ENCODE measurements at places on chromosomes 13 and 19.

- no peak for DNase-seq
Measured at GRCh38 chr13:59364641-59365085, 799.1 kb downstream of the DIAPH3 start.

DNA sequence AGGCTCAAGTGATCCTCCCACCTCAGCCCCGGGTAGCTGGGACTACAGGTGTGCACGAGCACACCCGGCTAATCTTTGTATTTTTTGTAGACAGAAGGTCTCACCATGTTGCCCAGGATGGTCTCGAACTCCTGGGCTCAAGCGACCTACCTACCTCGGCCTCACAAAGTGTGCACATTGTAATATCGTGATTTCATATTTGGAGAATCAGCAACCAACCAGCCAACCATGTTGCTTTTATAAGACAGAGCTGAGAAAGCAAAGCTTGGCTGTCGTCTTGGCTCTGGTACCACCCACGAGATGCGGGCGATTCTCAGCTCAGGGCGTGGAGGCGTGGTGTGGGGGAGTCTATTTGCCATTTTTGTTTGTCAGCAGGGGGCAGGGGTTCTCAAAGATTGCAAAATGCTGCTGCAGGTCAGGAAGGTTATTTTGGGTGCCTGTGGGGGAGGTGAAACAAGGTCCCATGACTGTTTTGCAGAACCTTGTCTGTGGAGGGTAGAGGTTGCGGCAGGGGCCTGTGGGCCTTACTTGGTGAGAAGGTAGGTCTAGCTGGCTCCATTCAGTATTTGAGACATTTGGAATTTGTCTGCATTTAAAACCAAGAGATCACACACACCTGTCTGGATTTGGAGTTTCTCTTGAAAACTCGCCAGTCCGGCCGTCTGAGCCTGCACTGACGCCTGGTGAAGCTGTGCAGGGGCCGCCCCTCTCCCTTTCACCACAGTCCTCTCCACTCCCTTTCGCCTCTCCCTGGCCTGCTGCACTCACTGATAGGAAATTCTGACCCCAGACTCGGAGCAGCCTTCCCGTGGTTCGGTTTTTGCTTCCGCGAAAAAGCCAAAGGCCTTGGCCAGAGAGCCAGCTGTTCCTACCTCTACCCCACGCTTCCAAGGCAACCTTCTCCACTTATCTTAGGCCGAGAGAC is 15.4 kb downstream of the TNFAIP8L1 start:
- DNase-seq: no peak

DNA sequence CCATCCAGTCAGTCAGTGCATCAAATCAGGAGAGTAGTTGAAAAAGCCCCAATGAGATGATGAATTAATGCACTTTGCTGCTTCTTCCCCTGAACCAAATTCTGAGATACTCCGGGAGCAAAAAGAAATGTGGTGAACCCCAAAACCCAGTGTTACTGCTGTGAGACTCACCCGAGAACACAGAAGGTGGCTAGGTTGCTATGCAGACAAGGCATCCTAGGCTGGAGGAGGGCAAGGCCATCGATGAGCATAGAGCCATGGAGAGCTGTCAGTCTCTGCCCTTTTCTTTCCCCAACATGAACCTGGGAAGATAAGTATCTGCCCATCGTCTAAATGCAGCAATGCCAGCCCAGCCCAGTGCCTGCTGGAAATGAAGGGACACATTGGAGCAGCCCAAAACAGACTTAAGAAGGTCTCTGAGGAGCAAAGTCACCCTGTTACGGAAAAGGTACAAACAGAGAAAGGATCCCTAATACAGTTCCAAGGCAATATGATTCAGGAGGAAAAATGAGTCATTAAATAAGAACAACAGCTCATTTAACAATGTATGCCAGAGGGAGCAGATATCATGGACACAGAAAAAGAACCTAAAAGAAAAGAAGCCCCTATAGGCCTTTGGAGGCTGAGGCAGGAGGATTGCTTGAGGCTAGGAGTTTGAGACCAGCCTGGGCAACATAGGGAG is 272.0 kb downstream of the FOXO1 start:
- no peak for DNase-seq

DNA sequence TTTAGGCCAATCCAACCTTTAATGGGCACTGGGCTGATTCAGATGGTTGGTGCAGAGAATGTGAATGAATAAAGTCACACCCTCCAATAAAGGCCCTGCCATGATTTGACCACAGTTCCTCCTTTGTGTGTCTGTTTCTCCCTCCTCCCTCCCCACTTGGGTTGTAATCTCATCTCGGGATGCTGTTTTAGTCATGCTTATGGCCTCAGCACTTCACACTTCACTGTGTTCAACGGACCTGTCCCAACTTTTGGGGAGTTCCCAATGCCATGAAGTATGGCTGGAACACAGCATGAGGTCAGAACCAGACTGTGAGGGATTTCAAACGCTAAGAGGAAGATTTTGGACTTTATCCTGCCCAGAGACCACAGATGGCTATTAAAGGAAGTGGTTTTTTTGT is 5.6 kb upstream of the RAB8A start:
- DNase-seq: peak; percentile 25

DNA sequence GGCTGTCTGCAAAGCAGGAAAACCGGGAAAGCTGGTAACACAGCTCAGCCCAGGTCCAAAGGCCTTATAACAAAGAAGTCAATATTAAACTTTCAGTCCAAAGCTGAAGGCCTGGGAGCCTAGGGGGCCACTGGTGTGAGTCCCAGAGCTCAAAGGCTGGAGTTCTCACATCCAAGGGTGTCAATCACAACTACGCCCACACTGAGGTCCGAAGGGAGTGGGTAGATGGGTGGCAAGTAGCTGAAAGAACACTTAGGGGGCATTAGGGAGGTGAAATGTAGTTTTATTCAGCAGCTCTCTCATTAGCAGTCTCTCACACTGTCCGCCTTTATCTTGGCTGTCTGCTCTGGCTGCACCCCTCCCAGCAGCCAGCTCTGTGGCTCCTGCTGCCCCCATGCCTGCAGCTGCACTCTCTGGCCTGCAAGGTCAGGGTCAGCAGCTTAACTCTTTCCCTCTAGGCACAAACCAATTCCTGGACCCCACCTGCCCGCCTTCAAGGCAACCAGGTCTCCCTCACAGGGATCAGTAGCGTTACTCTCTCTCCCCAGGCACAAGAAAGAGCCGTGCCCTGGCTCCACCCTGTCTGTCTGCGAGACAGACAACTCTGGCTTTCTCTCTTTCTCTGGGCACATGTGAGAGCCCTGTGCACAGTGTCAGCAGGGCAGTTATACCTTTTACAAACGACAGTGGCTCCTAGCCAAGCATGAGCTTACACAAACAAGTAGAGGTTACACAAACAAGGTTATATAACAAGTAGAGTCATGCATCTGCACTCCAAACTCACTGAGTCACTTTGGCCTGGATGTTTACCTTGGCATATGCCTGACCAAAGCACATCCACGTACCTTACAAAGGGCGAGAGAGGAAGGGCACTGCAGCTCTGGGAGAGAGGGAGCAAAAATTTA is 249.4 kb upstream of the PCDH20 start:
- no peak for DNase-seq

DNA sequence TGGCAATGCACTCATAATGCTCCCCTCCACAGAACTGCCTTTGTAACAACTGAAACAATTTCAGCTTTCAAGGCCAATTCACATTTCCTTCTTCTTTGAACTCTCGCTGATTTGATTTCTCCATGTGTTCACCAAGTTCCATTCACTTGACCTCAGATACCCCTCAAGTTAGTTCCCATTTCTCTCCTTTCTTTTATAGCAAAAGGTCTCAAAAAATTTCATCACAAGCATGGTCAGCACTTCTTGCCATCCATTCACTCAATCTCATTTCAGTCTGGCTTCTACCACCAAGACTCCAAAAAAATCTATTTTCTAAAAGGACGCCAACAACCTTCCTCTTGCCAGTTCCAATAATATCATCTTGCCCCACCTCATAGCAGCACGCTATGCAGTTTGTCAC is 135.7 kb downstream of the DIAPH3 start:
- DNase-seq: no peak

DNA sequence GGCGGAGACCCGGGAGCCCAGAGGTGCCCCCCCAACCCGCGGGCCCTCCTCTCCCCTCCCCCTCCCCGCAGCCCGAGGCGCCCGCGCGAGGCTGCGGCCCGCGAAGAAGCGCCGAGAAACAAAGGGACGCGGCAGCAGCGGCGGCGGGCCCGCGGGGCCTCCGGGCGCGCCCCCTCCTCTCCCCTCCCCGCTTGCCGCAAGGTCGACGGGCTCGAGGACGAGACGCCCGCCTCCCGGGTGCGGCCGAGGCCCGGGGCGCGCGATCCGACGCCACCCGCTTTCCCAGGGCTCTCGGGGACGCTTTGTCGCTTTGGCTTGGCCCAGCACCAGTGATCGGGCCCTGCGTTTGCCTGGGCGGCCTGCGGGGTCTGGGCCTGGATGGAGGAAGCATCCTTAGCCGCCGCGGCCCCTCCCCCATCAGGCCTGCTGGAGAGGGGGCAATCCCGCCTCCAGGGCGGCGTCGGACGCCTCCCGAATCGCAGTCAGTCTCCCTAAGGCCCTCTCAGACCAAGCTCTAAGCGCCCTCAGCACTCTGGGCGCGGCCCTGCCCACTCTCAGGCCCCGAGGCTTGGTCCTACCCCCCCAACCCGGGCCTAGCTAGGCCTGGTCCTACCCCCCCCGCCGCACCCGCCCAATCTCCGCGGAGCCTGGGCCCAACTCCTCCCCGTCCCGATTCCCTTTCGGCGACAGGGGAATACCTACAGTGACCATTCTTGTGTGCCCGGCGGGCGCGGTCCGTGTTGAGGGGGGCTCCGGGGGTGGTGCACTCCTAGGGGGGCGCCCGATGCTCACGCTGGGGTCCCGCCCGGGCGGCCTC is 740 bp downstream of the ELAVL3 start:
- no peak for DNase-seq

GRCh38 chr19:29751932-29752331 is 36.9 kb upstream of the C19orf12 start:
- no peak for DNase-seq

Measured in CD4-positive, alpha-beta T cell treated with Interleukin-4 for 1 hour (primary cell).